Tibial nerve (tissue), 4 donors: ENCODE measurements at places on chromosomes 11 and 22. TPM values are rescaled to one million over a fixed set of nuclear protein-coding genes. Genes with fewer than 3 reads are reported as not detected.

Gene OR5B3
- total RNA-seq = not detected

Gene C11orf21
- total RNA-seq = 0.39 TPM

- no peak for DNase-seq
- no peak overlapping the region for H3K4me3 ChIP-seq
- no peaks in the 10 kb centered on the region for H3K27me3 ChIP-seq
- no peak overlapping the region for H3K27ac ChIP-seq
- no peaks in the 10 kb centered on the region for H3K36me3 ChIP-seq
Observed at GRCh38 chr11:57161351-57161750, 20.4 kb upstream of the LRRC55 start.

GRCh38 chr11:7645206-7645605 lies 28.1 kb downstream of the CYB5R2 start:
- H3K36me3 ChIP-seq = no peaks in the 10 kb centered on the region
- DNase-seq = no peak
- no peaks in the 10 kb centered on the region for H3K27me3 ChIP-seq
- H3K4me3 ChIP-seq = no peak overlapping the region

Gene SLC22A12
- not detected for total RNA-seq

Gene NCF4
- total RNA-seq = 14.2 TPM

GRCh38 chr11:103450241-103450640 lies 341.0 kb downstream of the DYNC2H1 start:
- H3K27ac ChIP-seq = no peak overlapping the region
- H3K4me3 ChIP-seq = no peak overlapping the region
- H3K27me3 ChIP-seq = no peaks in the 10 kb centered on the region
- no peak for DNase-seq
- H3K36me3 ChIP-seq = no peaks in the 10 kb centered on the region

- H3K4me3 ChIP-seq = no peak overlapping the region
- H3K4me1 ChIP-seq = no peaks in the 10 kb centered on the region
- DNase-seq = no peak
Observed at GRCh38 chr11:130139401-130139800, 20.2 kb upstream of the ST14 start.

GRCh38 chr11:88435415-88435814 lies 97.9 kb upstream of the CTSC start:
- H3K4me1 ChIP-seq = no peaks in the 10 kb centered on the region
- no peak overlapping the region for H3K27ac ChIP-seq
- H3K27me3 ChIP-seq = no peaks in the 10 kb centered on the region
- no peak overlapping the region for H3K4me3 ChIP-seq
- no peaks in the 10 kb centered on the region for H3K36me3 ChIP-seq
- DNase-seq = no peak

GRCh38 chr11:114880442-114880841 lies 202.1 kb downstream of the NXPE2 start:
- H3K36me3 ChIP-seq = no peaks in the 10 kb centered on the region
- no peaks in the 10 kb centered on the region for H3K4me1 ChIP-seq
- no peaks in the 10 kb centered on the region for H3K27me3 ChIP-seq
- no peak overlapping the region for H3K27ac ChIP-seq
- DNase-seq = no peak

DNA sequence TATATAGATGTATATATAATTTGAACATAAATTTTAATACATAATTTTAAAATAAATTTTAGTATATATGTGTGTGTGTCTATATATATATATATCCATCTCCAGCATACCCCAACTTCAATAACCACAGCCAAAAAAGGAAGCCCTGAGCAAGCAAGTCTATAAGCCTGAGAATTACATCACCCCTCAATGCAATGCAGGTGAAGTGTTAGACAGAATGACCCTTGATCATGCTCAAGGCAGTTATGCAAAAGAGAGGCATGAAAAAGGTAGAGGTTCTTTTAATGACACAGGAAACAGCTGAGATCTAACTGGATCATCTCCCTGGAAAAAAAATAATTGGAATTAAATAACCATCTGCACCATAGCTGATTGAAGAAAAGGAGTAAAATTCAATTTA lies 557.9 kb upstream of the ANO5 start:
- no peaks in the 10 kb centered on the region for H3K36me3 ChIP-seq
- H3K27me3 ChIP-seq = no peaks in the 10 kb centered on the region
- H3K4me3 ChIP-seq = no peak overlapping the region
- DNase-seq = no peak

- no peak overlapping the region for H3K4me3 ChIP-seq
- no peaks in the 10 kb centered on the region for H3K36me3 ChIP-seq
- DNase-seq = no peak
- peaks cover 25% of the 10 kb centered on the region for H3K4me1 ChIP-seq
- peak overlapping the region; percentile 27 for H3K27ac ChIP-seq
- no peaks in the 10 kb centered on the region for H3K27me3 ChIP-seq
Observed at GRCh38 chr11:1514336-1515061, 27.9 kb upstream of the MOB2 start.

- no peak for DNase-seq
- no peaks in the 10 kb centered on the region for H3K36me3 ChIP-seq
- H3K4me1 ChIP-seq = no peaks in the 10 kb centered on the region
- H3K27ac ChIP-seq = no peak overlapping the region
- H3K27me3 ChIP-seq = no peaks in the 10 kb centered on the region
Observed at GRCh38 chr11:106329273-106330018, 252.0 kb downstream of the AASDHPPT start.

DNA sequence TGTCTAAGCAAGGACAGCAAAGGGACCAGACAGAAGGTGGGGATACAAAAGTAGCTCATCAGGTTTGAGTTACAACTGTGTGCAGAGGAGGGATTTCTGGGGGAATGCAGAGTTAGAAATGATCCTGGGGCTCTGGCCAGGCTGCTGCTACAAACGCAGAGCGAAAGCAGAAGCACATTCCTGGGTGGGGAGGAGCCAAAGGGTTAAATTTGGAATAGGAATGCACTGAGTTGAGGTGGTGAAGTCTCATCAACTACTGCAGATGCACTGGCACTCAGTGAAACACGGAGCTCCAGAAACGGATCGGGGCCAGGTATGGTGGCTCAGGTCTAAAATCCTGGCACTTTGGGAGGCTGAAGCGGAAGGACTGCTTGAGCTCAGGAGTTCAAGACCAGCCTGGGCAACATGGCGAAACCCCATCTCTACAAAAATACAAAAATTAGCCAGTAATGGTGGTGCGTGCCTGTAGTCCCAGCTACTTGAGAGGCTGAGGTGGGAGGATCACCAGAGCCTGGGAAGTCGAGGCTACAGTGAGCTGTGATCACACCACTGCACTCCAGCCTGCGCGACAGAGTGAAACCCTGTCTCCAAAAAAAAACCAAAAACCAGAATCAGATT lies 3.2 kb downstream of the CHKA start:
- H3K4me1 ChIP-seq = no peaks in the 10 kb centered on the region
- H3K4me3 ChIP-seq = no peak overlapping the region
- H3K27me3 ChIP-seq = no peaks in the 10 kb centered on the region

DNA sequence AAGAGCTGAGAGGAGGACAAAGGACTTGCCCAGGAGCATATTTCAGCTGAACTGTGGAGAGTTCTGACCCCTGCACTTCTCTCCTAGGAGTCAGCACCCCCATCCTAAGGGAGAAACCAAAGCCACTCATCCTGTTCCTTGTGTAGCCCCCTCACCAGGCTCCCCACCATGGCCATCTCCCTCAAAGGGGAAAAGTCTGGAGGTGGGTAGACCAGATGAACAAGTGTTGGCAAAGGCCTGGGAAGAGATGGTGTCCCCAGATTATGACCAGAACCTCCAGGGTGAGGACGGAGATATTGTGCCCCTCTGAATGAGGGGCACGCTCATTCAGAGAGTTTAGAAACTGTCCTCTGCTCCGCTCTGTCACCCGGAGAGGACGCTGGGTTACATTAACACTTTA lies 880.0 kb downstream of the BRD1 start:
- H3K27ac ChIP-seq = no peak overlapping the region
- DNase-seq = no peak
- no peak overlapping the region for H3K4me3 ChIP-seq
- no peaks in the 10 kb centered on the region for H3K27me3 ChIP-seq
- no peaks in the 10 kb centered on the region for H3K36me3 ChIP-seq
